Ammon's horn (tissue), 1 donor: ENCODE measurements at places on chromosomes 1 and 21.
A peak's percentile ranks its signal among the peaks of the same experiment; 100 is the strongest.

GRCh38 chr1:153961421-153961820 lies 1.9 kb downstream of the SLC39A1 start:
- no peak for DNase-seq

- no peak for DNase-seq
These were observed 8.8 kb upstream of the REN start for GRCh38 chr1:204174958-204175357.

GRCh38 chr21:46646541-46647154 lies 11.2 kb downstream of the PRMT2 start:
- DNase-seq, result no peak

GRCh38 chr1:27831568-27832410 lies 1.2 kb downstream of the PPP1R8 start:
- DNase-seq, result no peak

DNA sequence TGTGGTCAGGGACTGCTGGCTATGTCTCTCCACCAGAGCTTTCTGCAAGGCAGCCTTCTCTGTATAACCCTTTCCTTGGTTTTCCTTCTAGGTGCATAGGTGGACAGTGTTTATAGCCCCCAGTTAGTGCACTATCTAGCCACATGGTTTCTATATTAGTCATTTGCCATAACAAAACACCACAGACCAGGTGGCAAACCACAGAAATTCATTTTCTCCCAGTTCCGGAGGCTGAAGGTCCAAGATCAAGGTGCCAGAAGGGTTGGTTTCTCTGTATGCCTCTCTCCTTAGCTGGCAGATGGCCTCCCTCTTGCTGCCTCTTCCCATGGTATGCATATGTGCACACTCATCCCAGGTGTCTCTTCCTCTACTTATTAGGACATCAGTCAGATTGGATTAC lies 106.4 kb downstream of the KAZN start:
- DNase-seq, result no peak

GRCh38 chr21:39084979-39085729 lies 98.1 kb downstream of the PSMG1 start:
- DNase-seq, result no peak

DNA sequence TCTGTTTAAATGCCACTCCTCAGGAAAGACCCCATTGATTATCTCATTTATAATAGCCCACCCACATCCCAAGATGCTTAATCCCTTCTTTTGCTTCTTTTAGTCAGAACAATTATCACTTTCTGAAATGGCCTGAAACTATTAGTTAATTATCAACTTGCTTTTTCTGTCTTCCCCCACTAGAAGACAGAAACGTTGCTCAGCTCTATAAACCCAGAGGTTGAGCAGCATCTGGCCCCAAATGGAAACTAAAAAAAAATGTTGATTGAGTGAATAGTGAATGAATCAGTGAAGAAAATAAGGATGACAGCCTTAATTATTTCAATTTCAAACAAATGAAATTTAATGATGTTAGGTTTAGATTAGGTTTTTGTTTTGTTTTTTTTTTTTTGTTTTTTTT lies 38.2 kb upstream of the PIGC start:
- DNase-seq, result no peak

DNA sequence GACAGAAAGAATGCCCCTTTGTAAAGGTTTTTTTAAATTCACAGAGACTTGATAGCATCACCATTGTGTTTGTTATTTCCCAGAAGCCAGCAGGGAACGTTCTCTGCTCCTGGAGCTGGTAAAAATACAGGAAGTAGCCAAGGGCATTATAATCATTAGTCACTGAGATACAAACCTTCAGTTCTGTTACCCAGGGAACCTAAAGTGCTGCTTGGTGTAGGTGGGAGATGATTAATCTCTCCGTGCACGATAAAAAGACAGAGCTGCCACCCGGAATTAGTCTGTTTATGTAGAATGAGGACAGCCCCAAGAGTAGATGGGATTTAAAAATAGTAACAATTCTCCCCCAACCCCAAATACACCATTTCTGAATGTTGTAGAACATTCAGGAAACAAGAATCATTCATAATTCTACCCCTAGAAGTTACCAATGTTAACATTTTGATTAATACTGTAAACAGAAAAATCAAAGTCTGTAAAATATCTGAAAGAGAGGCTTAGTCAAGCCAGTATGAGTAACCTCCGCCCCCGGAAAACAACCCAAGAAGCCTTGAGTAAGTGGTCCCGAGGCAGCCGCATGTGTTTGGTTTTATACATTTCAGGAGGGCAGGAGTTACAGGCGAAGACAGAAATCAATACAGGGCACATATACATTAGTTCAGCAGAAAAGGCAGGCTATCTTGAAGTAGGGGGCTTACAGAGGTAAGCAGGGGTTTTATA lies 45.3 kb upstream of the CTBS start:
- DNase-seq, result peak; percentile 75

- DNase-seq, result no peak
These were observed 14.9 kb upstream of the NPPB start for GRCh38 chr1:11873395-11874257.

- no peak for DNase-seq
These were observed 18.9 kb upstream of the TENT5C start for GRCh38 chr1:117586747-117587498.

DNA sequence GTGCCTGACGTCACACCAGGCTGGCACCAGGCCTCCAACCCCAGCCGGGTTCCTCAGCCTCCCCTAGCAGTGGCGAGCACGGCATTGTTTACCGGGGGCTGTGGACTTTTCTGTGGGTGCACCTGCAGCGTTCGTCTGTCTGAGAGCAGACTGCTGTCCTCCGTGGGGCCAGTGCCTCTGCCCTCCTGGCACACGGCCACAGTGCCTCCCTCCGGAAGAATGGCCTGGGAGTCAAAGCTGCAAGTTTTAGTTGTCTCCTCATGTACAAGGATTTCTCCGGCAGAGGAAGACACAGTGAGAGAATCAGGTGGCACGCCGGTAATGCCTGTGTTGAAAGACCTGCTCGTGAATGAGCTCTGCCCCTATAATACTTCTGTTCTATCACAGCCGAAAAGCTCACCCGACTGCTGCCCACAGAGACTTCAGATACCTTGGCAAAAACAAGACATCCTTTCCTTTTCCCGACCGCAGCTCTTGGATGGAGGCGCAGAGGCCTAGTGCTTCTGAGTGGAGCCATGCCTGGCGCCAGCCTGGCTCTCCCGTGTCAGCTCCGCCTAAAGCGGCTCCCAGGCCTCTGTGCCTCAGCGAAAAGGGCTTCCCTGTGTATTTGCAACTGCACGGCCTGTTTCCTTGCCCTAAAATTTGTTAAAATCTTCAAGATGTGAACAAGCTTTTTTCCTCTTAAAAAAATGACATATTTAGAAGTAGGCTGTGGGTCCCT lies 71.4 kb downstream of the AGPAT3 start:
- DNase-seq, result no peak

- DNase-seq, result no peak
These were observed 3.5 kb downstream of the C1orf116 start for GRCh38 chr1:207028884-207029650.

GRCh38 chr21:44763451-44764318 lies 37.9 kb downstream of the UBE2G2 start:
- DNase-seq, result no peak

DNA sequence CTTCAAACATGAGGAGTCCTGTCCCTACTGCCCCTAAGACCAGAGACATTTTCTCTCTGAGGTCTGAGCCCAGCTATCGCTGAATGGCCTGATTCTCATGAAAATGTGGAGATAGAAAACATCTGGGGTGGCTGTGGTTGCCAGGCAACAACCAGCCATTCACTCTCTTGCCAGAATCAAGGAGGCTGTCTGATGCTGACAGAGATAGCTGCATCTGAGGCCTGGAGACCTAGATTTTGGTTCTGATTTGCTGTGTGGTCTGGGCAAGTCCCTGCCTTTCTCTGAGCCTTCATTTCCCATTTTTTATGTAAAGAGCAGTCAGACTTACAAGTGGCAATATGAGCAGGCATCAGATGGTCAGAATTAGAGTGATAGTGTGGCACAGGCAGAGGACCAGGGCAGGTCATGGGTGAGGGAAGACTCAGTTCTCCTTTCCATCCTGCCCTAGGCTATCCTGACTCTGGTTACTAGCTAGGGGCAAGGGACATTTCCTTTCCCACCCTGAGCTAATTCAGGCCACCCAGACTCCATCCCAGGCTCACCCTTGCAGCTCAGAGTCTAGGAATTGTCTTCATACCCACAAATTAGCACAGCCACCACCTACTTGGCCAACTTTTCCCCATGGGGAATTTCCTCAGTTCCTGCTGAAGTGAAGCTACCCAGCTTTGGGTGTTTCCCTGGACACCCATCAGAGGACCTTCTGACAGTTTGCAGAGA lies 20.0 kb upstream of the RNF19B start:
- no peak for DNase-seq

GRCh38 chr1:56686169-56686568 lies 41.1 kb downstream of the PRKAA2 start:
- no peak for DNase-seq

DNA sequence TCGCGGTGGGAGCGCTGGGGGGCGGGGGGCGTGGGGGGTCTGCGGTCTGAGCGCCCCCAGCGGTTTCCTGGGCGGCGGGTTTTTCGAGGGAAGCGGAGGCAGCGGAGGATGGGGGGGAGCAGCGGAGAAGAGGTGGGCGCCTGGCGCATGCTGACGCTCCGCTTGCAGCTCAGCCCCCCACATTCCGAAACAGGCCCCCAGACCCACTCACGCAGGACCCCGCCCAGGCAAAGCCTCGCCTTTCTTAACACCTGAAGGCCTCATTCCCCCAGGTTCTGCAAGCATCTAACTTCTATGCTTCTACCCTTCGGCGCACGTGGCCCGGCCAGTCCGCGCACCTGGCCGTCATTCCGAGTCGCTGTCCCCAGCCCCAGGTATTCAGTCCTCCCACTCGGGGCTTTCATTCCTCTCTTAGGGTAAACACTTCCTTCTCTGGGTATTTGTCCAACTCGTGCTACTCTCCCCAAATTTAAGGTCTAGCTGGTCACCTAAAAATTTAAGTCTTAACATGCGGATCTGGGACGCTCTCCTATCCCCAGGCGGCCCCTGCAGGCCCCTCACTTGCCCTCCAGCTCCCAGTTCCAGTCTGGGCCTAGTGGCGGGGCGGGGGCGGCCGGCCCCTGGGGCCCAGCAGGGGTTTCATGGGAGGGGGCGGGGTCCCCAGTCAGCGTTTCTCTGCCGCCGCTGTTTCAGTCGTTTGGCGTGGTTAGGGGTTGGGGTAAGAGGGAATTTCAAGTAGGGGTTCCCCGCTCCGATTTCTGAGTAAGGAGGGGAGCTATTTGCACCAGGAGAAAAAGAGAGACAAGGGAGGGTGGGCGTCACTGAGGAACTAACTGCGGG lies 2.8 kb upstream of the ZBTB7B start:
- DNase-seq, result no peak

- DNase-seq, result no peak
These were observed 39.0 kb upstream of the RGS5 start for GRCh38 chr1:163241746-163242145.

GRCh38 chr1:64940025-64940424 lies 26.3 kb downstream of the JAK1 start:
- DNase-seq, result no peak

DNA sequence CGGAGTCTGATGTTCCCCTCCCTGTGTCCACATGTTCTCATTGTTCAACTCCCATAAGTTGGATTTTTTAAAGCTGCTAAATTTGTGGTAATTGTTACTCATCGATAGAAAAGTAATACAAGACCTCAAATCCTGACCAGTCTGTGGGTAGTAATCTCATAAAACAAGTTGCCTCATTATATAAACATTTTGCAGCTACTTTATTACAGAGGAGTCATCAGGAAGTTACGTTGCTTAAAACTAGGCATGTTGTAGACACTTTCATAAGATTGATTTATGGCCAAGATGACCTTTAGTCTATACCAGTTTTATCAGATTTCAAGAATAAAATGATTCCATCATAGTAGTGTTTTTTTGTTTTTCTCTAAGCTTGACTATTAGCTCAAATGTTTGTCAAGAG lies 208.8 kb downstream of the GIPC2 start:
- DNase-seq, result no peak

DNA sequence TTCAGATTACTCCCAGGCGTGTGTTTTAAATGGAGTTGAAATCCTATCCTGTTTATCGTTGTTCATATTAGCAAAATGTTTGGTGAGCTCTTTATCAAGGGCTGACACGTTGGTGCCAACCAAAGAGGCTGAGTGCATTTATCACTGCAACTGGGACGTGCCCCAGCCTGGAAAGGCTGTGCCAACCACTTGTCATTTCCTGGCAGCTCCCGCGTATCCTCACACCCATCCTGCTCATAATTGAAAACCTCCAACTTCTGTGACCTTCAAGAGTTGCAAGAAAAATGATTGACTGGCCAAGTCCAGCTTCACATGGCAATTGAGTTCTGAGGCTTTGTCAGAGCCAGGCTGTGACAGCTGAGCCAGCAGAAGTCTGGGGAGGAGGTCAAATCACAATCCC lies 43.7 kb upstream of the KCNA3 start:
- no peak for DNase-seq

- no peak for DNase-seq
These were observed 100.4 kb upstream of the USH2A start for GRCh38 chr1:216523449-216524190.

GRCh38 chr1:156618853-156619581 lies at the start of gene HAPLN2:
TSS of gene HAPLN2 (plus strand) at chr1:156619415. CDS start at chr1:156623491, 4,076 bp downstream.
- DNase-seq, result peak; percentile 77

GRCh38 chr1:7208647-7209180 lies 423.5 kb downstream of the CAMTA1 start:
- DNase-seq, result no peak

GRCh38 chr1:235708390-235708962 lies 58.9 kb upstream of the GNG4 start:
- no peak for DNase-seq

DNA sequence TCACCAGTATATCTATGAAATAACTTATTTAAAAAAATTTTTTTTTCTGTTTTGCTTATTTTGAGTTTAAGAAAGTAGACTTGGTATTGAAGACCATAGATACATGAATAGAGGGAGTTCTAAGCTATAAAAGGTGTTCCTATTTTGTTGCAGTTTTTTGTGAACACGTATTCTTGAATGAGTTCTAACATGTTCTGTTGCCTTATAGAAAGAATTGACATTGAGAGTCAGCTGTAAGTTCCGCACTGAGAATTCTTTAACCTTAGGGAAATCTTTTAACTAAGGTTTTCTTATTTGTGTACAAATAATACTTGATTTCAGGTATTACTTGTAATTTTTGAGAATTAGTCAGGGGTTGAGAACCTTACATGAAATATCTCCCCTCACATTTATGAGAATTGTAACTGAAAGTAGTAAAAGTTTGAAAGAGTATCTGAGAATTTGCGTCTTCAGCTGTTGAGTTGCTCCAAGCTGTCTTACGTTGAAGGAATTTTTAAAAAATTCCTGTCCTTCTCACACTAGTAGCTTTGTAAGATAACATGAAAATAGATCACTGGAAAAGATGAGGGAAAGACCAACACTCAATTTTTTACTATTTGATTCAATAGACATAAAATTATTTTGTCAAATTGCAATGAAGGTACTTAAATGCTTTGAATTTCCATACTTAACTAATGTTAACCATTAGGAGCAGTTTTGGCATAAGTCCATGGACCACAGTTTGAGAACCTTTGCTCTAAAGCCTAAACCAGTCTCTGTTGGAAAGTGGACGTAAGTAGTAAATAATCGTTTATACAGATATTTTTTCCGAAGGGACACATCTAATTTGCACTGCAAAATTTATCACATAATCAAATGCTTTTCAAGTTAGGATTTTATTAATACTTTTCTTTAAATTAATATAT lies 3.8 kb downstream of the DR1 start:
- no peak for DNase-seq

DNA sequence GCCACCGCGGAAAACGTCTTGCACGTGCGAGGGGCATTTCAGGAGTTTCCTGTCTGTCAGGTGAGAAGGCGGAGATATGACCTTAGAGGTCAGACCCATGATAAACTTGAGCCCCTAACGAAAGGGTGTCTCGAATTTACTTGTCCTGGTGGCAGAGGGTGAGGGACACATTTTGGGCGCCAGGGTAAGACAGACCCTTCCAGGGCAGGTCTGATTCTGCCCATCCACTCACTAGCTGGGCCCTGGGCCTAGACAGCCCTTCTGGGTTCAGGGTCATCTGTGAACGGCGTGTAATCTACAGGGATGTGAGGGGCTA lies 395 bp upstream of the CSRP1 start:
- DNase-seq, result no peak
